ENCODE measurements at places on chromosomes 6 and 20.

- DNase-seq: no peak
These were observed 44.3 kb upstream of the MYL9 start for GRCh38 chr20:36496707-36497669.

DNA sequence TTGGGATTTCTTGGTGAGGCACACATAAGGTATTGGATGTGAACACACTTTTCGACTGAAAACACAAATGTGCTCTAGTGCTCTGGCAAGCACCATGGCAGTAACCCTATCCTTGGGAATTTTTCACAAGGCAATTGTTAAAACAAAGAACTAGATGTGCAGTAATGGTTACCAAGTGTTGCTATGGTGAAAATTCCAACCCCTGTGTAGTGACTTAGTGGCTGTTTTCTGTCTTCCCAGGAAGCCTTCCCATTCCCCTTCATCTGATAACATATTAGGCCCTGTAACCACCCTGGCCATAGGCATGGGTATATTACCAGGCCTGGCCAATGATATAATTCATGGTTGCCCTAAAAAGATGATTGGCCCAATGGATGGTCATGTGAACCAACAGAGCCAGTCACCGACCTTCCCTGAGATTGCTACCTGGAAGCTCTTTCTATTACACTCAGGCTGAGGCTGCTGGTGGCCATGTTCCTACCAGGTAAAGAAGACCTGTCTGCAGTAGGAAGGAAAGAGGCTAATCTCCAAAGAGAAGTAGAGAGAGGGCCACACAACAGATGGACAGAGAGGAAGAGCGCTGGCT is 4.1 kb downstream of the C20orf202 start:
- DNase-seq: no peak

GRCh38 chr20:47784599-47785310 is 526 bp downstream of the SULF2 start:
- DNase-seq: peak; percentile 23

- no peak for DNase-seq
These were observed 60.3 kb upstream of the DEK start for GRCh38 chr6:18324706-18325042.

GRCh38 chr6:114375541-114376192 is 32.8 kb upstream of the HS3ST5 start:
- no peak for DNase-seq

Data from WERI-Rb-1 (cell line).